Suprapubic skin (tissue), 4 donors: ENCODE measurements at places on chromosomes 1 and 21. TPM values are rescaled to one million over a fixed set of nuclear protein-coding genes. Genes with fewer than 3 reads are reported as not detected.

GRCh38 chr1:246332078-246332477, 175.0 kb downstream of the SMYD3 start:
- H3K4me1 ChIP-seq, result no peaks in the 10 kb centered on the region
- H3K27ac ChIP-seq, result no peak overlapping the region
- H3K36me3 ChIP-seq, result no peaks in the 10 kb centered on the region

GRCh38 chr21:17270229-17270628, 242.6 kb upstream of the CXADR start:
- H3K4me1 ChIP-seq, result no peaks in the 10 kb centered on the region
- no peak overlapping the region for H3K27ac ChIP-seq
- DNase-seq, result no peak
- no peaks in the 10 kb centered on the region for H3K27me3 ChIP-seq

DNA sequence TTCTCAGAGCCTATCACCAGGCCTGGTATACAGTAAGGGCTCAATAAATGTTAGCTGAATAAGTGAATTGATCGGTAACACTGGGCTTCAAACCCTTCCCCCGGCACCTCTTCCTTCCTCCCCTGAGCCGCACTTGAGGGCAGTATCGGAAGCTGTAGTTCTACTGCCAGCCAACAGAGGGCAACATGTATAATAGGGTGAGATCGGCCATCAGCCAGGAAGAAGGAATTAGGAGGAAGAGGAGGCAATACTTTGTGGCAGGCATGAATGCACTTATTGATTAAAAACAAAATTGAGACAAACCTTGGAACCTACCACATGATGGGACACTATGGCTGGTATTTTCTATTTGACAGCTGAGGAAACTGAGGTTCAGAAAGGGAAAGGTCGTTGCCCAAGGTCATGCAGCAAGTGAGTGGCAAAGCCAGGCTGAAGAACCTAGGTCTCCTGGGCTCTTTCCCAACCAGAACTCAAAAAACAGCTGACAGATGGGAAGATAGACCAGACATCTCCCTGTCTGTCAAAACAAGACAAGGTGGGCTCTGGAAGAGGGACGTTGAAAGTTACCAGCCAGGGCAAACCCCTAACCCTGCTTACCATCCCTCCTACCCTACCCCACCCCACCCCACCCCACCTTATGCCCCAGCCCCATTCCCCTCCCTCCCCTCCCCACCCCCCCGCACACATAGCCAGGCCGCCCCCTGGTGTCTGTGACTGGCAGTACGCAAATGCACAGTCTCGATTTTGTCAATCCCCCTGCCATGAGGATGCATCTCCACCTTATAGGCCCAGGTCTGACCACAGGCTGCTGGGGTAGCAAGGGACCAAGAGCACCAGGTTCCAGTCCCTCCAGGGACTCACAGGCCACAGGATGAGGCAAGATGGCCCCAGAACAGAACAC, 107.3 kb upstream of the RUNX3 start:
- H3K4me1 ChIP-seq, result peaks cover 8% of the 10 kb centered on the region
- H3K27me3 ChIP-seq, result peaks cover 17% of the 10 kb centered on the region
- no peaks in the 10 kb centered on the region for H3K36me3 ChIP-seq

DNA sequence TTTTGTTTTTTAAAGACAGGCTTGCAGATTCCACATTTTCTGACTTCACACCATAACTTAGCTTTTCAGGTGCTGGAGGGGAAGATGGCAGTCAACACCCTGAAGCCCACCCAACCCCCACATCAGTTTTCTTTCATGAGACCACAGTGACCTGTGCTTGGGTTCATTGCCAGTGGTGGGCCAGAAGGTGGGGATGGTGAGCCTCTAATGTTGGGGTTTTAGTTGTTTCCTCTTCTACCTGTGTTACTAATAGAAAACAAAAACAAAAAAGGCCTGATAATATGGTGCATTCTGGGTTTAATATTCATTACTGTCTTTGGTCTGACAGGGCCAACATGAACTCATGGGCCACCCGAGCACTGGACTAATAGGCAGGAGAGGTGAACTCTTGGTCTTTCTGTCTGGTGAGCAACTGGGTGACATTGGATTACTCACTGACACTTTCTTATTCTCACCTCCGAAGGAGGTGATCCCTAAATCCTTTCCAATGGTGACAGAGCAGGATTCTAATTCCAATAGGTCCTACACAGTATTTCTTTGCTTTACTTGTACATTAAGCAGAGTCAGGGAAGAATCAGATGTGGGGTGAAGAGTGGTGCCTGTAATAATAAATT, 132.8 kb downstream of the CLIC6 start:
- no peak overlapping the region for H3K4me3 ChIP-seq
- H3K4me1 ChIP-seq, result peaks cover 28% of the 10 kb centered on the region
- DNase-seq, result no peak
- H3K27me3 ChIP-seq, result no peaks in the 10 kb centered on the region
- no peak overlapping the region for H3K27ac ChIP-seq

DNA sequence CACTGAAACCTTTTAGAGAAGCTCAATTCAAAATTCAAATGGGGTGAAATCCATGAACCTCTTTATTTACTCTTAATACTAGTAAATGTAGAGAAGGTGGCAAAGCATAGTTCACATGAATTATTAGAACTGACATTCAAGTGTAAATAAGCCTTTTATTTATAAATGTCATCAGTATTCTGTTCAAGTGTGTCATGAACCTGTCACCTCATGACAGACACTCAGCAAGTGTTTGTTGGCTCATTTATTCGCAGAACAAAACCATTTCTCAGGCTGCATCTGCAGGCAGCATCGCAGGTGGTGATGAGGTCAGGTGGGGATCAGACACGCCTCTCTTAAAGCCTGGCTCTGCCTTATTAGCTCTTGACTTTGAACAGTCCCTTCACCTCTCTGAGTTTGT, 116.6 kb downstream of the SETD4 start:
- DNase-seq, result no peak
- H3K4me1 ChIP-seq, result peaks cover 3% of the 10 kb centered on the region
- no peak overlapping the region for H3K4me3 ChIP-seq
- H3K27me3 ChIP-seq, result no peaks in the 10 kb centered on the region
- no peaks in the 10 kb centered on the region for H3K36me3 ChIP-seq

- H3K4me1 ChIP-seq, result peaks cover 10% of the 10 kb centered on the region
- DNase-seq, result no peak
- no peak overlapping the region for H3K27ac ChIP-seq
- no peaks in the 10 kb centered on the region for H3K36me3 ChIP-seq
- no peaks in the 10 kb centered on the region for H3K27me3 ChIP-seq
These were observed 205.7 kb downstream of the FOXD2 start for GRCh38 chr1:47643306-47644211.

- no peaks in the 10 kb centered on the region for H3K36me3 ChIP-seq
- H3K27me3 ChIP-seq, result no peaks in the 10 kb centered on the region
- no peak overlapping the region for H3K27ac ChIP-seq
- no peak for DNase-seq
- no peaks in the 10 kb centered on the region for H3K4me1 ChIP-seq
These were observed 327.9 kb upstream of the BEND5 start for GRCh38 chr1:49104575-49104974.

DNA sequence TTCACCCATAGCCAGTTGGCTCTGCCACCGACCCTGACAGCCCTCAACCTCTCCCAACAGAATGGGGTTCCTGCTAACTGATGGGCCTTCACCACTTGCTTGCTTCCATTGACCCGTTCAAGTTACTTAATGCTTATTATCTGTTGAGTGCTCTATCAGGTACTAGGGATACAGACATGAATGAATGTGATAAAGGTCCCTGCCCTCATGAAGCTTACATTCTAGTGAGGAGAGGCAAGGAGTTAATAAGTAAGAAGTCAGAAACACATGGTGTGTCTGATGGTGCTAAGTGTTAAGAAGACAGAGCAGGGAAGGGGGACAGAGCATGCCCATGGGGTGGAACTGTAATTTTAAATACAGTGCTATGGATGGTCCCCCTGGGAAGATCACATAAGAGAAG, 107.5 kb upstream of the JUN start:
- peaks cover 45% of the 10 kb centered on the region for H3K4me1 ChIP-seq
- H3K27ac ChIP-seq, result no peak overlapping the region
- no peaks in the 10 kb centered on the region for H3K36me3 ChIP-seq
- no peaks in the 10 kb centered on the region for H3K27me3 ChIP-seq
- H3K4me3 ChIP-seq, result no peak overlapping the region
- no peak for DNase-seq

GRCh38 chr1:156766298-156767100, 836 bp upstream of the PRCC start:
- peak overlapping the region; percentile 97 for H3K27ac ChIP-seq
- peak overlapping the region; percentile 98 for H3K4me3 ChIP-seq
- H3K36me3 ChIP-seq, result peaks cover 11% of the 10 kb centered on the region
- DNase-seq, result no peak

- H3K4me3 ChIP-seq, result no peak overlapping the region
- DNase-seq, result no peak
- H3K27me3 ChIP-seq, result no peaks in the 10 kb centered on the region
- no peak overlapping the region for H3K27ac ChIP-seq
These were observed 17.8 kb upstream of the POGZ start for GRCh38 chr1:151477066-151477465.

DNA sequence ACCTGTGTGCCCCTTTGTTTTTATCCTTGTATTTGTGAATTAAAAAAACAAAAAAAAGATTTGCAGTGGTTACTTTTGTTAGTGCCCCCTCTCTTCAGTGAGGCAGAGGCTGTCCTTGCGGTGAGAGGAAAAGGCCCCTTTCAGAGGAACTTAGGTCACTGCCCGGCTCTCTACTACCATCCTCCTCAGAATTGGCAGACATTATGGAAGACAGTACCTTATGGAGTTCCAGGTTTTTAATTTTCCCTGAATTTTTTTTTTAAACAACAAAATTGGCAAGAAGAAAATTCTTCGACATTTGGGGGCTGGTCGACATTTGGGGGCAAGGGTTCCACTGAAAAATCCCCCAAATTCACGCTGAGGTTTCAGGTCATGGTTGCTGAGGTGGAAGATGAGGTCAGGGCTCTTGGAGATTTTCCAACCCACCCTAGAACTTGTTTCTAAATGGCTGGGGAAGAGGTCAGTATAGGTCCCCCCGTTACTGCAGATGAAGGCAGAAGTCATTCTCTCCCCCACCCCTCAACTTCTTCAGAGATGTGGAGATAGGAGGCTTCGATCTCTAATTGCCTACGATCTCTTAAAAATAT, 5.3 kb downstream of the RXFP4 start:
- peaks cover 53% of the 10 kb centered on the region for H3K36me3 ChIP-seq
- H3K27me3 ChIP-seq, result no peaks in the 10 kb centered on the region
- no peak overlapping the region for H3K4me3 ChIP-seq
- H3K4me1 ChIP-seq, result peaks cover 19% of the 10 kb centered on the region
- peak; percentile 25 for DNase-seq

- no peak overlapping the region for H3K27ac ChIP-seq
- no peak overlapping the region for H3K4me3 ChIP-seq
- H3K4me1 ChIP-seq, result no peaks in the 10 kb centered on the region
- peaks cover 17% of the 10 kb centered on the region for H3K36me3 ChIP-seq
- no peaks in the 10 kb centered on the region for H3K27me3 ChIP-seq
- no peak for DNase-seq
These were observed 112.2 kb downstream of the USP25 start for GRCh38 chr21:15841856-15842564.

- peaks cover 8% of the 10 kb centered on the region for H3K4me1 ChIP-seq
- H3K36me3 ChIP-seq, result no peaks in the 10 kb centered on the region
- no peak for DNase-seq
These were observed 150.6 kb downstream of the MRPL39 start for GRCh38 chr21:25456672-25457071.

- no peaks in the 10 kb centered on the region for H3K36me3 ChIP-seq
- peaks cover 27% of the 10 kb centered on the region for H3K27me3 ChIP-seq
- peak; percentile 25 for DNase-seq
- no peak overlapping the region for H3K4me3 ChIP-seq
- H3K27ac ChIP-seq, result no peak overlapping the region
These were observed 23.3 kb upstream of the PADI6 start for GRCh38 chr1:17348593-17349234.

DNA sequence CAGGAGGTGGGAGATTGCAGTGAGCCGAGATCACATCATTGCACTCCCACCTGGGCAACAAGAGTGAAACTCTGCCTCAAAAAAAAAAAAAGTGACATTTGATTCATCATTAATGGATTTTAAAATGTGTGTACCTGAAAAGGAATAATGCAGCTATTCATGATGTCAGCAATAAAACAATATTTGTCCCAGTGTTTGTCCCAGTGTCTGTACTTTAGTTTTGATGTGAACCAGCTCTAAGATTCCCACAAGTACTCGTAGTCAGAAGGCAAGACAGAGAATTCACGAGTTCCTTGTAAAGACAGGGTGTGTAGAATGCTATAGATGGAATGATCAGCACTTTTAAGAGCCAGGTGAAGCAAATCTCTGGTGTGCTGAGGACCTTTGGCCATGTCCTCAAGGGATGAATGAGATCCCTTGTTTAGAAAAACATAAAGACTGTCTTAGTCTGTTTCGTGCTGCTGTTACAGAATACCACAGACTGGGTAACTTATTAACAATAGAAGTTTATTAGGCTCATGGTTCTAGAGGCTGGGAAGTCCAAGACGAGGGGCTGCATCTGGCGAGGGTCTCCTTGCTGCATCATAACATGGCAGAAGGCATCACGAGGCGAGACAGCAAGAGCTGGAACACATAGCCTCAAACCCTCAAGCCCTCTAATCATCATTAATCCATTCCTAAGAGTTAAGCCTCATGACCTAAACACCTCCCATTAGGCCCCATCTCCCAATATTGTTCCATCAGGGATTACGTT, 12.0 kb upstream of the TMPRSS2 start:
- H3K27me3 ChIP-seq, result peaks cover 11% of the 10 kb centered on the region
- H3K4me3 ChIP-seq, result no peak overlapping the region
- H3K36me3 ChIP-seq, result no peaks in the 10 kb centered on the region
- no peak overlapping the region for H3K27ac ChIP-seq

DNA sequence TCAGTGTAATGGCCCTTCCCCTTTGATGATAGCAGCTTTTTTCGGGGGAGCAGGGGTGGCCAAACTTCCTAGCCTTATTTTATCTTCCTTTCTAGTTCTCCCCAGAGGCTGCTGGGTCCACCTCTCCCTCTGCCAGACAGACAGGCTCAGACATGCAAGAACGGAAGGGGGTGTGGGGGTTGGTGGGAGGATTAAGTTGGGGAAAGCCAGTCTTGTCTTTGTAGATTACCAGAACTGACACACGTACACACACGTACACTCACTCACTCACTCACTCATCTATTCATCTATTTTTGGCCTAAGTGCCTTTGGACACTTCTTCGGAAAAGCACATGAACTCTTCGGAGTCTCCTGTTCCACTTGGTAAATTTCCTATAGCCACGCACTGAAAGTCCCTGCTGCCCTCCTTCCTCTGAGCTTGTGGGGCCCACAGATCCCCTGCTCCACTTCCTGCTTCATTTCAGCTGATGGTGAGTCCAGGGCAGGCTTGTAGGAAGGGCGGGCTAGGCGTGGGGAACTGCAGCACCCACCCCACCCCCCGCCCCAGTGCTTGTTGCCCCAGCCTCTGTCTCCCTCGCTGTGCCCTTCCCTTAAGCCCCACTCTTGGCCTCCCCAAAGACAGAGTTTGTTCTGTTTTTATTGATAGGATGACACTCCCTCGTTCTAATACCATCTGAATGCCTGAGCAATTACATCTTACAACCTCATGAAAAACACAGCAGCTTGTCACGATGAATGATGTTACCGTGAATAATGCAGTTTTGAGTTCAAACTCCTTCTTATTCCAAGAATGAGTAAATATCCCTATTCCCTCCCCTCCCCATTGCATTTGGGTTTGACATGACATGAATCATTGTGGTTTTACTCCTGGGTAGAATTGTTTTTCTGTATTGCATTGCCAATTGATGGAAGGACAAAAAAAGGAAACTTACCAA, 60.7 kb upstream of the ATP5PO start:
- no peak overlapping the region for H3K4me3 ChIP-seq
- H3K36me3 ChIP-seq, result no peaks in the 10 kb centered on the region
- H3K27me3 ChIP-seq, result no peaks in the 10 kb centered on the region
- H3K27ac ChIP-seq, result peak overlapping the region; percentile 50

FOXD2 gene
- total RNA-seq, result 0.39 TPM

NEGR1 gene
- total RNA-seq, result 3.5 TPM

PTPN22 gene
- total RNA-seq, result 1.7 TPM

DNAI4 gene
- 3.6 TPM for total RNA-seq

DNAJC11 gene
- 24.1 TPM for total RNA-seq

PAQR6 gene
- 4.5 TPM for total RNA-seq
